ENCODE measurements at places on chromosomes 6 and 20. TPM values are rescaled to one million over a fixed set of nuclear protein-coding genes. Genes with fewer than 3 reads are reported as not detected.
A peak's percentile ranks its signal among the peaks of the same experiment; 100 is the strongest.

DNA sequence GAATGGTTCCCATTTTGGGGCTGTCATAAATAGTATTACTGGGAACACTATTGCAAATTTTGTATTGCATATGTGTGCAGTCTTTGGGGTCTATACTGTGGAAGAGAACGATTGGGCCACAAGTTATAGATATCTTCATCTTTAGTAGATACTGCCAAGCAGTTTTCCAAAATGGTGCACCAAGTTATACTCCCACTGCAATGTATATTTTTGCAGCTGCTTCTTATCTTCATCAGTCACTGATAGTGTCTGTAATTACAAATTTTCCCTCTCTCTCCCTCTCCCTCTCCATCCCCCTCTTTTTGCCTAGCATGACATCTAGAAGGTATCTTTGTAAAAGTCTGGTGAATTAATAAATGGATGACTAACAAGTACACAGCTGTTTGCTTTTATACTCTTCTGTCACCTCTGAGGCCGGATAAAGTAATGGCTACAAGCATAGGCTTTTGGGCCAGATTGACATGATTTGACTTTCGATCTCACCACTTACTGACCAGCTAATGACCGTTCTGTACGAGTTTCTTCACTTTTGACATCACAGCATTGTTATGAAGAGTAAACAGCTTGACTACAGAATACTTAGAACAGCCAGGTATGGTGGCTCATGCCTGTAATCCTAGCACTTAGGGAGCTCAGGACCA, 113.3 kb upstream of the SLC2A12 start:
- DNase-seq, result no peak
- no peaks in the 10 kb centered on the region for H3K27me3 ChIP-seq
- no peak overlapping the region for H3K27ac ChIP-seq
- no peaks in the 10 kb centered on the region for H3K4me1 ChIP-seq

DNA sequence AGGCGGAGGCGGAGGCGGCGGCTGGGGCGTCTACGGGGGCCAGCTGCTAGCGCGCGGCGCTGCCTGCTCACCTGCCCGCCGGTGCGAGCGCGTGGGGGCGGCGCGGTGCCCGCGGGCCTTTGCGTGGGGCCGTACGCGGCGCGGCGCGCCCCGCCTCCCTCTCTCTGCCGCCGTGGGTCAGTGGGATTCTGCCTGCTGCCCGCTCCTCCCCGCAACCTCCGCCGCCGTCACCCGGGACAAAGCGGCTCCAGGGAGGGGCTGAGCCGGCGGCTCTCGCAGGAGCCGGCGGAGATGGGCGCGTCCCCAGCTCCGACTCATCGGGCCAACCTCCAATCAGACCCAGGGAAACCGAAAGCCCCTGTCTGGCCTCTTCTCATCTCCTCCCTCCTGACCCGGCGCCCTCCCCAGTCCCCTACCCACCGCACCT, at the start of gene RCAN2:
Gene RCAN2, minus strand, starts transcription at position 249 of the 427 bp plus-strand sequence.
- 0 out of 2 replicates have a peak, but pooled peaks cover 3% of the 10 kb centered on the region for H3K27me3 ChIP-seq
- no peaks in the 10 kb centered on the region for H3K36me3 ChIP-seq

NOL7 gene
- total RNA-seq, result 67.8 TPM

DNA sequence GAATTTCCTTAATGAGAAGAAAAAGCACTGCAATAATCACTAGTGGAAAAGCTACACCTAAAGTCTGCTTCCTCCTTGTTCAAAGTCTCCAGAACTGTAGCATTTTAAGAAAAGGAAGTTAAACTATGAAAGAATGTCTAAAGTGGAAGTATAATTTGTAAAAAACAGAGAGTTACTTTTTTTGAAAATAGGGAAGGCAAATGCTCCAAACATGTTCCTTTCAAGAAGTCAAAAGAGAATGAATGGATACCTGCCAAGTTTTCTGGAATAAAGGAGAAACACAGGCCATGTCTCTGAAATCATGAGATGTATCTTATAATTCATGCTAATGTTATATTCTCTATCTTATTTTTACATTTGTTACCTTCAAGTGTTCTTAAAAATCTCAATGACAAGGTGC, 60.7 kb upstream of the ADGRG6 start:
- no peaks in the 10 kb centered on the region for H3K27me3 ChIP-seq
- H3K36me3 ChIP-seq, result no peaks in the 10 kb centered on the region
- no peaks in the 10 kb centered on the region for H3K4me1 ChIP-seq
- DNase-seq, result no peak
- no peak overlapping the region for H3K4me3 ChIP-seq

MAS1 gene
- not detected for total RNA-seq

HTR1E gene
- not detected for total RNA-seq

DNA sequence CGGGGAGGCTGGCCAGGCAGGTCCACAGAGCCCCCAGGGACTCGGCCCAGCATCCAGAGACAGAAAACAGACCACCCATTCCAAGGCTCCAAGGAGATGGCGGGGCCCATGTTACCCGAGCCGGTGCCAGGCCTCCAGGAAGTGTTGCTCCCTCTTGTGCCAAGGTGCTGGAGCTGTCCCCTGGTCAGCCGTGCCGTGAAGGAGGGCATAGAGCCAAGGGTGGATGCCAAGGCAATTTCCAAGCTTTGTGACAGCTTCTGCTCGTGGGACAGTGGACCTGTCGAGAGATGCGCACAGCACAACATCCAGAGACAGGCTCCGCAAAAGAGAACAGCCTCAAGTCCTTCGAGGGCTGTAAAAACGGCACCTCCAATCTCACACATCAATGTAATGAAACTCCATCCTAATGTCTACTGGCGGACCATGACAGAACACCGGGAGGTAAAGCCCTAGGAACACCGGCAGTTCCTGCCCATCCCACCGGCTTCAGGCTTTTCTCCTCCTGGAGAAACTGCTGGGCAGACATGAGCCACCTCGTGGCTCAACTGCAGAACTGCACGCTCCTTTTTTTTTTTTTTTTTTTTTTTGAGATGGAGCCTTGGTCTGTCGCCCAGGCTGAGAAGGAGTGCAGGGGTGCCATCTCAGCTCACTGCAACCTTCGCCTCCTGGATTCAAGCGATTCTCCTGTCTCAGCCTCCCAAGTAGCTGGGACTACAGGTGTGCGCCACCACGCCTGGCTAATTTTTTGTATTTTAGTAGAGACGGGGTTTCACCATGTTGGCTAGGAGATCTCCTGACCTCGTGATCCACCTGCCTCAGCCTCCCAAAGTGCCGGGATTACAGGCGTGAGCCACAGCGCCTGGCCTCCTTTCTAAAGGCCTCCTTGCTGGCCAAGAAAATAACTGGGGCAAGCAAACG, 30.9 kb upstream of the AVP start:
- no peak overlapping the region for H3K4me3 ChIP-seq
- no peaks in the 10 kb centered on the region for H3K27me3 ChIP-seq
- H3K27ac ChIP-seq, result no peak overlapping the region
- H3K4me1 ChIP-seq, result no peaks in the 10 kb centered on the region
- H3K36me3 ChIP-seq, result no peaks in the 10 kb centered on the region

DNA sequence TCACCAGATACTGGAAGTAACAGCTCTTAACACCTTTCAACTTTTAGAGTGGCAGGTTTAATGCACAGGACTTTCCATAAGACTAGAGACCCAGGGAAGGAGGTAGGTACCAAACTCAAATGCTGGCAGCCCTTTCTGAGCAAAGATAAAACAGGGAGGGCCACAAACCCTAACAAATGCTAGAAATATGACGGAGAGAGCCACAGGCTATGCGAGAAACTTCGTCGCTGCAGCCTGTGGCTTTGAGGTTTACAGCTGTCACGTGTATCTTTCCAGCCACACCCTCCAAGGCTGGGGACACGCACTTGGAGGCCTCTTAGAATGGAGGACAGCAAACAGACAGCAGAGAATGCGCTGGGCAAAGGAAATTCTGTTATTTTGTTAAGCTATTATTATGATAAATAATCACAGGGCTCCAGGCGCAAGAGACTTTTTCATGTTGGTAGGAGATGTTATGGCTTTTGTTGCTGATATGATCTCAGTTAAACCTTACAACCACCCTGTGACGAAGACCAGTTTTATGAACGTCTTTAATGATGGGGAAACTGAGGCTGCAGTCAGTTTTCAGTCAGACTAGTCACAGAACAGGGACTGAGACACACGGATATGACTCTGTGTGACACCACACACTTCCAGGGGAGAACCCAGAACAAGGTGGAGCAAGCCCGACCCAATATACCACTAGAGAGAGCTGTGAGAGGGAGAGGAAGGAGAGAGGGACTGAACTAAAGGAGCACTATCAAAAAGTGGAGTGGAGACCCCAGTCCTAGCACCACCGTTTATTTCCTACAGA, 2.0 kb downstream of the TRAM2 start:
- DNase-seq, result no peak
- no peak overlapping the region for H3K27ac ChIP-seq
- no peak overlapping the region for H3K4me3 ChIP-seq
- no peaks in the 10 kb centered on the region for H3K36me3 ChIP-seq

GRCh38 chr6:35259948-35260590, 534 bp downstream of the ZNF76 start:
- H3K27ac ChIP-seq, result peak overlapping the region; percentile 92
- H3K27me3 ChIP-seq, result no peaks in the 10 kb centered on the region
- peak overlapping the region; percentile 66 for H3K4me3 ChIP-seq
- no peaks in the 10 kb centered on the region for H3K36me3 ChIP-seq
- DNase-seq, result peak; percentile 86
- no peaks in the 10 kb centered on the region for H3K4me1 ChIP-seq

DNA sequence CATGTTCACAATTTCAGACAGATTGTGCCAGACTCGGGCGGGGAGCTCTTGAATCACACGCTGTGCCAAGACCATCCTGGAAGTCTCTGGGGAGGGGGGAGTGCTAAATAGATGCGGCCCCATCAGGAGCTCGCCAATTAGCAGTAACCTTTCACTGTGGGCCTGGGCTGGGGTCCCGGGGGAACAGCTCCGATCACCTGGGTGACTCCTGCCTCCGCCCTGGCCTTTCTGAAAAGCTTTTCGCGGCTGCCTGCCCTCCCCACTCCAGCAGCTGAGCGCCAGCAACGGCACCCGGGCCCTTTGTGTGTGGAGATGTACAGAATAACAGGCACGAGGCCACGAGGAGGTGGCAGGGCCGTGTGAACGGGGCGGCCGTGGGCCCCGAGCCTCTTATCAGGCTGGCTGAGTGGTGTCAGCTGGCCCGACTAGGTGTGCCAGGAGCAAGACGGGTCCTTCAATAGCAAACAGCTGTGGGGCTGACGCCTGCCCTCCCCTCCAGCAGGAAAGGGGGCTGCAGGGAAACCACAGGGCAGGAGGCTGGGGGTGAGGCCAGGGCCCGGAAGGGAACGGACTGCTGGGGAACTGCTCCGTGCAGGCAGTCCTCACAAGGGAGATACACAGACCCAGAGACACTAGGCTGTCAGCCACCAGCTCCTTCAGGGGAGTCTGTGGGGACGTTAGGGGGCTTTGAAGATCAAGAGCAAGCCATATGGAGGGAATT, 56.8 kb downstream of the NOL4L start:
- DNase-seq, result no peak
- no peak overlapping the region for H3K27ac ChIP-seq
- no peaks in the 10 kb centered on the region for H3K4me1 ChIP-seq
- no peaks in the 10 kb centered on the region for H3K36me3 ChIP-seq

DNA sequence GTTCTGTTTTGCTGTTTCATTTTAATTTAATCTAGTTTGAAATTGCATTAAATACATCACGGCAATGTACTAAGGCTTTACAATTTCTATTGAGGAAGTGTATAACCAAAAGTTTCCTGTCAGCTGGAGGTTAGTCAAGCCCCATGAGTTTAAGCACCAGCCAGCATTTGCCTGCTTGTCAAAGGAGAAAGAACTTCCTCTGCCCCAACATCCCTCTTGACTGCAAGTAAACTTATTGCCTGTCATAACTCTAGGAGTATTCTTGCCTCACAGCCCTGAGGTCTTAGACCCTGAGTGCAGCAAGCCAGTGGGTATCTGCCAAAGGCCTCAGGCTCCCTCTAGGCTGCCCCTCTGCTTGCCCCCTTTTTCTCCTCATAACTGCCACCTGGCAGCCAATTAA, 106.7 kb upstream of the INSM1 start:
- no peak overlapping the region for H3K4me3 ChIP-seq
- no peaks in the 10 kb centered on the region for H3K36me3 ChIP-seq
- no peak overlapping the region for H3K27ac ChIP-seq

- no peaks in the 10 kb centered on the region for H3K27me3 ChIP-seq
- H3K4me3 ChIP-seq, result no peak overlapping the region
- no peak overlapping the region for H3K27ac ChIP-seq
- H3K36me3 ChIP-seq, result no peaks in the 10 kb centered on the region
- no peak for DNase-seq
- H3K4me1 ChIP-seq, result no peaks in the 10 kb centered on the region
These were observed 25.0 kb downstream of the TGM6 start for GRCh38 chr20:2405693-2406065.

- no peak overlapping the region for H3K27ac ChIP-seq
- peaks cover 13% of the 10 kb centered on the region for H3K4me1 ChIP-seq
- no peak for DNase-seq
- H3K27me3 ChIP-seq, result no peaks in the 10 kb centered on the region
- H3K36me3 ChIP-seq, result no peaks in the 10 kb centered on the region
These were observed 112.1 kb downstream of the LY86 start for GRCh38 chr6:6700407-6701270.

TBX18 gene
- not detected for total RNA-seq

RFX6 gene
- not detected for total RNA-seq

FAM209B gene
- 0.82 TPM for total RNA-seq

All from H1 (cell line).